ENCODE measurements at places on chromosomes 7 and 10.

- no peak for DNase-seq
Measured at GRCh38 chr10:36075196-36075595, 433.1 kb upstream of the FZD8 start.

GRCh38 chr10:77879065-77879464 is 47.5 kb downstream of the DLG5 start:
- no peak for DNase-seq

GRCh38 chr7:123675181-123675473 is 19.5 kb downstream of the LMOD2 start:
- DNase-seq, result no peak

- no peak for DNase-seq
Measured at GRCh38 chr10:61529208-61529607, 76.0 kb upstream of the TMEM26 start.

- DNase-seq, result peak; percentile 13
Measured at GRCh38 chr7:151204383-151205032, 5.8 kb downstream of the H2BK1 start.

- DNase-seq, result no peak
Measured at GRCh38 chr7:40598915-40599314, 464.1 kb downstream of the SUGCT start.

- peak; percentile 32 for DNase-seq
Measured at GRCh38 chr10:90862908-90863514, 5.2 kb upstream of the HTR7 start.

- DNase-seq, result no peak
Measured at GRCh38 chr7:45384499-45384898, 189.7 kb upstream of the ADCY1 start.

GRCh38 chr10:115606086-115606485 is 512.9 kb downstream of the ATRNL1 start:
- DNase-seq, result no peak

GRCh38 chr10:63241841-63242281 is 108.7 kb downstream of the NRBF2 start:
- DNase-seq, result no peak

GRCh38 chr10:125152450-125153368 is 7.7 kb downstream of the CTBP2 start:
- DNase-seq, result no peak

- DNase-seq, result no peak
Measured at GRCh38 chr7:11168650-11169170, 195.0 kb downstream of the PHF14 start.

DNA sequence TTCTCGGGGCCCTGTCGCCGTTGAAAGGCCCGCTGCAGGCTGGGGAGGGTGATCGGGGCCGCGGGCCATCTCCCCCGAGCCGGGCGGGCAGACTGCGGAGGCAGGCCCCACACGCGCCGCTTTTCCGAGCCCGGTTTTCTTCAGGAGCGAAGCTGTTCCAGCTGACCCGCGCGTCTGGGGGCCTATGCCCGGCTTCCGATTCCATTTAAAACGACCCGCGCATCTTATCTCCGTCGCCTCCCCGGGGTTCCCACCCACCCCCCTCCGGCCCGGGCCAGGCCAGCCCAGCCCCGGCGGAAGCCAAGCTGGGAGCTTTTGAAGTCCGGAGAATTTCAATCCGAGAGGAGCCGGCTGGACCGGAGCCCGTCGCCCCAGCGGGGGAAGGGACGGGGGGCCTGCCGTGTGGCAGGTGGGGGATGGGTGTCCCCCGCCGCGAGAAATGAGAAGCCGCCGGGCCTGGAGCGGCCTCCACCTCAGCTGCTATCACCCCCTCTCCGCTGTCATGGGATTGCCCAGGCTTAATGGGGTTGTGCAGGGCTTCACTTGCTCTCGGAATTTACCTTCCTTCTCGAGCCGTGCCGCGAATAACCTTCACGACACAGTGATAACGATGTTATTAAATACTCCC is 3.1 kb upstream of the EVX1 start:
- no peak for DNase-seq

GRCh38 chr10:132575320-132576201 is 38.0 kb downstream of the INPP5A start:
- DNase-seq, result no peak

DNA sequence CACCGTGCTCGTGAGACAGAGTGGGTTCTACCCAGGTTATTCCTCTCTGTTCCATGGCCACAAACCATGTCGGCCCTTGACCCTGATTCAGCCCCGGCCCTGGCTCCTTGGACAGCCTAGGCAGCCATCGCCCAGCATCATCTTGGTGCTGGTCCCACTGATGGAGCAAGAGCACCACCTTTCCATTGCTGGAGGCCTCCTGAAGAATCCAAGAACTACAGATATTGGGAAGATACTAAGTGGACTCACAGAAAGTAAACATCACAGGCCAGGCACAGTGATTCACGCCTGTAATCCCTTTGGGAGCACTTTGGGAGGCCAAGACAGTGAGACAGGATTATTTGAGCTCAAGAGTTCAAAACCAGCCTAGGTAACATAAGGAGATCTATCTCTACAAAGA is 125.1 kb downstream of the NT5C2 start:
- no peak for DNase-seq

DNA sequence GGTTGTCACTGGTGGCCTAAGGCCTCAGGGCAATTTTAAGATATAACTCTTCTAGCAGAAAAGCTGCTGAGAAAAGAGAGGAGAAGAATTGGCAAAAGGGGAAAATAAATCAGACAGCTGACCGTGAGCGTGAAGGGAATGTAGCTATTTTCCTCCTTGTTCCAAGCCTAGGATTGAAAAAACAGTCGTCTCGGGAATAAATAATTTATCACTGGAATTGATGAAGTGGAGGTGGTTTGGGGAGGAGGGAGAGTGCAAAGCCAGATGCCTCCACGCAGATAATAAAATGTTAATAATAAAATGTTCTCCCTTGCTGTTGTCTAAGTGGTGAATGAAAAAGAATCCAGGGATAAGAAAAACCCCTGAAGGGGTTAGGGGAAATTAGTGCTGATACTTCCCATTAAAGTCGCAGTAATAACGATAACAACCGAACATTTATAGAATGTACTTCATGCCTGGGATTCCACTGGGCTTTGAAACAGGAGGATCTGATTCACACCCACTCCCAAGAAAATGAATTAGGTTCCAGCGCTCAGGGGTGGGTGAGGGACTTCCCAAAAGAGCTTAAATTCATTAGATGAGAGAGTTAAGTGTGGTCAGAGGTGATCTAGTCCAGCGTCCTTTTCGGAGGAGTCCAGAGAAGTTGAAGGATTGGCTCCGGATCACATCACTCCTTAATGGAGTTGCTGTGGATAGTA is 27.3 kb downstream of the BAMBI start:
- DNase-seq, result no peak

DNA sequence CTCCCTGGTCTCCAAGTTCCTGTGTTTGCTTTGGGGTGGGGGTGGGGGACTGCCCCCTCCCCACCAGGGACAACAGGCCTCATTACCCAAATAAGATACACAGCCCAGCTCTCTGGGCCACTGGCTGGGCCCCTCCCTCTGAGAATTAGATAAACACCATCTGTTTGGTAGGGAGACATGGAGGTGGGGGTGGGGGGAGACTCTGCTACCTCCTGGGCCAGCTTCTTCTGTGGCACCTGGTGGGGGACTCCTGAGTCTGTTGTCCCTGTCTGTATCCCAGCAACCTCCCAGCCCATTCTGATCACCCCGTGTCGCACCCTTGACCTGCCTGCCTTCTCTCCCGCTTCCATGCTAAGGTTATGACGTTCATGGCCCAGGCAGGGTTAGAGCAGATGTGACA is 5.8 kb downstream of the MLXIPL start:
- no peak for DNase-seq

GRCh38 chr7:141242568-141242967 is 168.7 kb downstream of the TMEM178B start:
- no peak for DNase-seq

- peak; percentile 88 for DNase-seq
Measured at GRCh38 chr10:22611425-22612115, 102.8 kb downstream of the PIP4K2A start.

DNA sequence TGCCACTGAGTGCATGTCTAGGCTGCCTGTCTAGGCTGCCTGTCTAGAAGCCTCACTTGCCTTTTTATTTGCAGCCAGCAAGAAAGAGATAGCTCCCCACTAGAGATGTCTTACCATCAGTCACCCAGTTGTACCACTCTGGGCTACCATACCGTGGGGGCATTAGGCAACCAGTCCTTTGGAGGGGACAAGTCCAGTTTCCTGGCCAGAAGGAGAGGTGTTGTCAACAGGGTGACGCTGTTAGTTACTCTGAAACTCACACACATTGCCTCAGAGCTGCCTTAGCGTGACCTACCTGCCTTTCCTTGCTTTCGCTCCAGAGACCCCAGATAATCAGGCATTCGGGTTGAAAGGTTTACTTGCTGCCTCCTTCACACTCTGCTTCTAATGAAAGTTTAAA is 155.4 kb downstream of the CELF2 start:
- peak; percentile 37 for DNase-seq

GRCh38 chr10:87818505-87819288 is 671 bp upstream of the ATAD1 start:
- peak; percentile 75 for DNase-seq

- DNase-seq, result no peak
Measured at GRCh38 chr10:123507298-123507697, 158.9 kb upstream of the GPR26 start.

DNA sequence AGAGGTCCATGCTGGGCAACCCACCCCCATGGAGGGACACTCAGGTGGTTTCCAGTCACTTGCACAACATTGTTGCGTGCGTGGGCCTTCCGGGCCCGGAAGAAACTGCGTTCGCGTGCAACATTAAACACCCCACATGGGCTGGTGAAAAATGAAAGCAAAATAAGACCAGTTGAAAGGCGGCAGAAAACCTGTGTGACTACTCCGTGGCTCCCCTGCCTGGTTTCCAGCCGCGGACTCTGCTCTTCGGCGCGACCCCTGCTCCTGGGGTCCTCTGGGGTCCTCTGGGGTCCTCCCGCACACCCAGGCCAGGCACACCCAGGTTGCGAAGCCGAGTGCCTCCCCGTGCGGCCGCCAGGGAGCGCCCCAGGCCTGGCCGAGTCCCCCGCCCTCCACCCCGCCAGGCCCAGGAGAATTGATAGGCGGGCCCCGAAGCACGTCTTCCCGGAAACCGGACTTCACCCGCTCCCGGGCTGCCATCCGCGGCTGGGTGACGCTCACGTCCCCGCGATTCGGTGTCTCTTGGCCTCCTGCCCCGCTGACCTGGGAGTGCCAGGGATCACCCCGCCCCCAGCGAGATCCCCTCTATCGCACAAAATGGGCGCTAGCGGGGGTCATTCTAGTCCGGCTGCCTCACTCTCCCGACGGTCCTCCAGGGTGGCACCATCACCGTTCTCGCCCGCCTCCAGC is 1.9 kb upstream of the SH2D4B start:
- peak; percentile 80 for DNase-seq

DNA sequence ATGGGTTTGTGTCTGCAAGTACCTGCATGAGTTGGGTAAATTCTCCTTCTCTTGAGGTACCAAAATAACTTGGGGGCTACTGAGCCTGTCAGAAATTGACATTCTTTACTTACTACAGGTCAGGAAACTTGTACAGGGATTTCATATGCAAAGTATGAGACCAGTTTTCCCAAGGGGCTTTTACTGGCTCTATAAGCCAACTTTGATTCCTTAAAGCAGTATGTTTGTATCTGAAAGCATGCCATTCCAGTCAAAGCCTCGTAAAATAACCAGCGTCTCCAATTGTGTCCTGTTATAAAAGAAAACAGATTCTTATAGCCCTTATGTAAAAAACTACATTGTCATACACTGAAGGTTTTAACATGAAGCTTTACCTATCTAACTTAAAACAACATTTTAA is 90.2 kb downstream of the ZNF467 start:
- DNase-seq, result no peak

DNA sequence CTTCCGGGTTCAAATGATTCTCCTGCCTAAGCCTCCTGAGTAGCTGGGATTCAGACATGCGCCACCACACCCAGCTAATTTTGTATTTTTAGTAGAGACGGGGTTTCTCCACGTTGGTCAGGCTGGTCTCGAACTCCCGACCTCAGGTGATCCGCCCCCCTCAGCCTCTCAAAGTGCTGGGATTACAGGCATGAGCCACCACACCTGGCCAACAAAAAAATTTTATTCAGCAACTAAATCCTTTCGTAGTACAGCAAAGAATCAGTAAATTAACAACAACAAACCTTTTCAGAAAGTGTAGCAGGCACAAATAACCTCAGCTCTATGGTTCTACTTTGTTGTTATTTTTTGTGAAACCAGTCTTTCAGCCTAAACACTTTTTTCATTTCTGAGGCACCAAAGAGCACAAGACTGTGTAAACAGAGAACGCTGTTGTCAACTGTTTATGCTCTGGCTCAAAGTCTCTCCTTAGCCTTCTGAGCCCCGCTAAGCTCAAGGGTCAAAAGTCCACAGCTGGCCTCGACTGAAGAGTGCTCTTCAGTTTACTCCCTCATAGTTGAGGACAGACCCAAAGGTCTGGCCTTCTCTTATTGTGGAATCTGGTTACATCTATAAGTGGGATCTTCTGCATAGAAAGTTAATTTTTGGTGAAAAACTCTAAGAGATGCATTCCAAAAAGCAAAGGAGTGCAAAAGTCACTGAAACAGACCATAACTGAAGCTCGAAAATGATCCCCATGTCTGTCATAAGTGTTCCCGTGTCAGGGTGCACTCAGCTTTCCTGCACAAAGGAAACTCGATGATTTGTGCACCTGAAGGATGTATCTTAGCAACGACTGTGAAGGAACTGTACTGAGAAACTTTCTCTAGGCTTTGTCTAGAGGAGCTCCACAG is 24.6 kb upstream of the DDX50 start:
- no peak for DNase-seq

- no peak for DNase-seq
Measured at GRCh38 chr10:92810934-92811532, 37.3 kb upstream of the EXOC6 start.

- DNase-seq, result peak; percentile 61
Measured at GRCh38 chr10:128047991-128048818, 78.0 kb downstream of the MKI67 start.

GRCh38 chr7:110209884-110210283 is 881.0 kb upstream of the LRRN3 start:
- DNase-seq, result no peak
